ENCODE measurements at places on chromosomes 5 and 9. TPM values are rescaled to one million over a fixed set of nuclear protein-coding genes. Genes with fewer than 3 reads are reported as not detected.

Gene FGF18
- total RNA-seq = 1.7 TPM

Gene AGXT2
- total RNA-seq = not detected

DNA sequence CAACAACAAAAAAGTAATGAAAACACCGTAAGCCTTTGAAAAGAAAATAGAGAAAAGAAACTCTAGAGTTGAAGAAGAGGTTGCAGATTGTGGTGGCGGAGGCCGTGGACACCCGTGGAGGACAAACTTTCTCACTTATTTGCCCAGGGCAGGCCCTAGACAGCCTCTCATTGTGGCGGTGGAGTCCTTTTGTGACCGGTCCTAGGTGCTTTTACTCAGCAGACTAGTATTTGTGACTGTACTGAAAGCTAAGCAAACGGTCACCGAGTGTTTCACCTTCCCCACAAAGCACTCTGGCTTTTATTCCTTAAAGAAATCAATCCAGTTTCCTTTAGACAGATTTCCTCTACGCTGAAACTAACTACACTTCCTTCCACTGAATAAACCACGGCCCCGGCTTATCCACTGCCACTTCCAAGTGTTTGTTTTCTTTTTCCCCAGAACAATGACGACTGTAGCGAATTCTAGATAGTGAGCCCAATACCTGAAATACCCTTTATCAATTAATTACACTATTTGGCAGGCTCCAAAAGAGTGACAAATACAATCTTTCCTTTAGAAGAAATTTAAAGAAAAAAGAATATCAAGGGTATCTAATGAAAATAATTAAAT is 210.2 kb upstream of the TARS1 start:
- DNase-seq = no peak

GRCh38 chr9:105216440-105217178 is 27.8 kb upstream of the SLC44A1 start:
- DNase-seq = no peak

DNA sequence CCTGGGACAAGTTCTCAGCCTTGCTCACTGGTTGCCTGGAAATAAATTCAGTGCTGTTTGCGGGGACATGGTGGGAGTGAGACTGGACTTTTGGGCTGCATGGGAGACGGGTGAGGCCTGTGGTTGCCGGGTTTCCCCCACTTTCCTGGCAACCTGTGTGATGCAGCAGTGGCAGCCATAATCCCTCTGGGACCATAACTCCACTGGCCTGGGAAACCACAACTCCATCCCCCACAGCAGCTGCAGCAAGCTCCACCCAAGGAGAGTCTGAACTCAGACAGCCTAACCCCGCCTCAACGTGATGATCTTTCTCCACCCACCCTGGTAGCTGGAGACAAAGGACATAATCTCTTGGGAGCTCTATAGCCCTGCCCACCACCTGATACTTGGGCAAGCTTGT is 349.9 kb downstream of the PIK3R1 start:
- no peak for DNase-seq

- DNase-seq = no peak
These were observed 29.5 kb upstream of the ADRB2 start for GRCh38 chr5:148796936-148797335.

GRCh38 chr5:163189023-163189553 is 248.3 kb upstream of the CCNG1 start:
- DNase-seq = no peak

DNA sequence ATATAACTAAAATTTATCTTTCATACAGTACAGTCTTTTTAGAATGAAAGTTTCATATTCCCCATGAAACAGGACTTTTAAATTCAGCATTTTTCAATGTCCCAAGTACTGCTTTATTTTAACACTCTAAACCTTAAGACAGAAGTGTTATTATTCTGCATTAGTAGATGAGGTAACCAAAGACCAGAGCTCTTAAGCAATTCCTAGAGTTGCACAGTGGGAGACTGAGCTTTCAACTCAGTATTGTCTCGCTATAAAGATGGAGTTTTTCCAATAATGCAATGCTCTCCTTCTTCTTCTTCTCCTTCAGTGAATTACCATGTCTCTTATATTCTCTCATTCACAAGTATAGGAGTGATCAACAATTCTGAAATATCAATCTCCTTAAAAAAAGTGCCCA is 479.7 kb downstream of the CETN3 start:
- no peak for DNase-seq

Data from mesenteric fat pad (tissue), 1 donor.